Immature natural killer cell (primary cell): ENCODE measurements at places on chromosomes 5 and 9.

GRCh38 chr5:137348759-137349158 is 150.4 kb downstream of the SPOCK1 start:
- no peak for DNase-seq

GRCh38 chr9:96117398-96118080 is 184.4 kb downstream of the HSD17B3 start:
- DNase-seq: peak; percentile 22

GRCh38 chr5:76065258-76065657 is 17.9 kb upstream of the SV2C start:
- DNase-seq: no peak

- DNase-seq: no peak
These were observed 69.0 kb downstream of the DAB2IP start for GRCh38 chr9:121720311-121721057.

- DNase-seq: no peak
These were observed 9.6 kb downstream of the OR13C5 start for GRCh38 chr9:104589626-104590025.

DNA sequence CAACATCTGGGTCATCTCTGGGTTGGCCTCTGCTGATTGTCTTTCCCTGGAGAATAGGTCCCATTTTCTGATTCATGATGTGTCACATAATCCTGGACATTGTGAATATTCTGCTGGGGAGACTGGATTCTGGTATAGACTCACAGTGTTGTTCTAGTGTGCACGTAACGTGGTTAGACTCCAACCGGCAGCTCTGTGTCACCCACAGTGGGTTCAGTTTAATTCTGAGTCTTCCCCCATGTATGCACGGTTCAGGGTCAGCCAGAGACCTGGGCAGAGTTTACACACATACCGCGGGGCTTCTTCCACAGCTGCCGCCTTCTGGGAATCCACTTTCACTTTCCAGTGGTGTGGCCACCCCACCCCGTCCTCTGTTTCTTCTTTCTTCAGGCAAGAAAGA is 38.0 kb upstream of the LRRC14B start:
- DNase-seq: no peak

DNA sequence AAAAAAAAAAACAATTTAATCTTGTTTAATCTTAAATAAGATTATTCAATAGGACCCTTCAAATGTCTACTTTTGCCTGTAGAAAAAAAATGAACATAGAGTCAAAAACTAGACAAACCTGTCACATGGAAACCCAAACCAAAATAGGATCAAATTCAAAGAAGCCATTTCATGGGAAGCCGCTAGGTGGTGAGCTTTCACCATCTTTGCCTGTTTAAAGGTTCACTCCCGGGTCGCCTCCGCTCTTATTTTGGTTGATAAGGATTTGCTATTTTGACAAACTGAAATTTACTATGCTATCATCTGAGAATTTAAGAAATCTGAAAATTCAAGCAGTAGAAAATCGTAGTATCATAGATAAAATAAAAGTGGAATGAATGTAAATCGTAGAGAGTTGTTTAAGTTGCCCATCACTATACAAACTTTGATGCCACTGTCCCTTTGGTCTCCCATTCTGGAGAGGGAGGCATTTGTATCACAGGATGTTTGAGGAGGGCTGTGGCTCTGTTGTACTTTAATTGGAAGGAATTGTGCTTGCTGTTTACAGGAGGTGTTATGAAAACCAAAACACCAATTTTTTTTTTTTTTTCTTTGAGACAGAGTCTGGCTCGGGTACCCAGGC is 43.5 kb upstream of the DNAH5 start:
- DNase-seq: peak; percentile 5

DNA sequence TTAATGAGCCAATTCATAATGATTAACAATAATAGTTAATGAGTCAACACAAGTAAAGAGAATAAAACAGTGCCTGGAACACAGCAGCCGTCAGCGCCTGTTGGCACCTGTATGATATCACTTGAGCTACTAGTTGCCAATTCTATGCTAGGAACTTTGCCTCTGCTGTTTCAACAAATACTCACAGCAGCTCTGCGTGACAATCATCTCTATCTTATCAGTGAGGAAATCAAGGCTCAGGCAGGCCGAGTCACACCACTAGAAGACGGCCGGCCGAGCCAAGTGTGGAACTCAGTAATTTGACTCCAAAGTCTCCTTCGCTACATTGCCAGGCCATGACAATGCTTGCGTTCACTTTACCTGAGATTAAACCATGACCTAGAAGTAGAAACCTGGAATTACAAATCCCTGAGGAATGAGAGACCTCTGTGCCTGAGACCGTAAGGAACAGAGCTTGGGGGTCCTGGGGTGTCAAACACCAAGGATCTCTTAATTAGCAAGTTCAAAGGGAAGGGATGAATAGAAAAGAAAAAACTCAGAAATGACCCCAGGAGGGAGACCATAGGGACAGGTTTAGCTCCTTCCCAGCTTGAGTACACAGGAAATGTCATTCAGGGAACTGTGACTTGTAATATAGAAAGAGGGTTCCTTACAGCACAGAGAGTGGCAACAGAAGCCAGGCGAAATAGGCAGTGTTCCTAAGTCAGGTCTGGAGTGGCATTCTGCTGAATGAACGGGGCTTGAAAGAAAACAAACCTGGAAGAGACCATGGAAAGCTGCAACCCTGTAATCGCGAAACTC is 109.1 kb downstream of the SUSD1 start:
- DNase-seq: no peak

GRCh38 chr5:160303690-160304089 is 8.7 kb downstream of the CCNJL start:
- no peak for DNase-seq

DNA sequence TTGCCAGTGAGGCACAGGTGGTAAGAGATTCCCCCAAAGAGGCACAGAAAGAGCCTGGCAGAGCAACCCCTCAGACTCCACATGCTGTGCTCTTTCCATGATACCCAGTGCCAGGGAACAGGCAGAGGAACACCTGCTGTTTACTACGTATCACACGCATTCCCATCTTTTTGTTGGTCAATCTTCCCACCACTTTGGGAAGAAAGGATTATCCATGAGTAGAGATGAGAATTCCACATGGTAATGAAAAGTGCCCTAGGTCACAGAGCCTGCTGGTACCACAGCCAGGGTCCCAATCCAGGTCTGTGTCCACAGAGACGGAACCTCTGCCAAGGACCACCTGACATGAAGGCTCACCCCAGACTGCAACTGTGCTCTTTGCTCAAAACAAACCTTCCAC is 86.6 kb downstream of the LHFPL2 start:
- no peak for DNase-seq

DNA sequence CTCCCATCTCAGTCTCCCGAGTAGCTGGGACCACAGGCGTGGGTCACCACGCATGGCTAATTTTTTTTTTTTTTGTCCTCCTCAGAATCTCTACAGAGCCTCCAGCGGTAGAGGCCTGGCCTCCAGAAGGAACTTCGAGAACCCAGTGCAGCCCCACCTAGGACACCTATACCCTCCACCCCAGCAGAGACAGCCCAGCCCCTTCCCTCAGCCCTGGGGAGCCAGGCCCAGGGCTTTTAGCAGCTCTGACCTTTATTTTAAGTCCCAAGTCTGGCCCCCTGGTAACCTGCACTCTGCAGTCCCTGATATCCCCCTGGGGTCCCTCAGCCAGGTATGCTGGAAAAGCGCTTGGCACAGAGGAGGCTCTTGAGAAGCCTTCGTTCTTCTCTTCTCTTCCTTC is 5.2 kb downstream of the GLIPR2 start:
- no peak for DNase-seq

- DNase-seq: no peak
These were observed 22.4 kb downstream of the PSD2 start for GRCh38 chr5:139817970-139818369.

DNA sequence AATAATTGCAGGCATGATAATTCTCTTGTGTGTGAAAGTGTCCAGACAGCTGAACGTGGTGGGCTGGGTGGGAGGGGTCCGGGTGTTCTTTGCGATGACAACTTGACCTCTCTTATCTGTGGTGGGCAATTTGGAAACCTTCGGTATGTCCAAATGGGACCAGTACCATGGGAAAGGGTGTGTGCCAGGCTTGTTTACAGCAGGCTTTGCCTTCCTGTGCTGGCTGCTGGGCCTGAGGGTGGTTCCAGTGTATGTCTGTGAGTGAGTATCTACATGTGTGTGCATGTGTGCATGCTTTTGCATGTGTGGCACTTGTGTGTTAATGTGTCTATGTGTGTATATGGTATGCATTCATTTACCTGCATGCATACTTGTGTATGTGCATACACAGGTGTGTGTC is 166.4 kb downstream of the GADD45G start:
- DNase-seq: no peak

GRCh38 chr5:5755888-5756287 is 333.4 kb downstream of the ICE1 start:
- no peak for DNase-seq

DNA sequence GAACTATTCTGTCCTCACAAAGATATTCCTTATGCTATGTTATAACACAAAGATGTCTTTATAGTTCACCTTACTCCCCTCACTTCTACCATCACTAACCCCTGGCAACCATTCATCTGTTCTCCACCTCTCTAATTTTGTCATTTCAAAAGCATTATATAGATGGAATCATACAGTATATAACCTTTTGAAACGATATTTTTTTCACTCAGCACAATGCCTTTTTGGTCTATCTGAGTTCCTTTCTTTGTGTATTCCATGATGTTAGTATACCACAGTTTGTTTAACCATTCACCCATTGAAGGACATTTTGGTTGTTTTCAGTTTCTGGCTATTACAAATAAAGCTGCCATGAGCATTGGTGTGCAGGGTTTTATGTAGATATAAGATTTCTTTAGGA is 35.8 kb upstream of the STOM start:
- DNase-seq: no peak

- DNase-seq: peak; percentile 17
These were observed 451 bp downstream of the LPAR1 start for GRCh38 chr9:111037708-111038330.

GRCh38 chr5:142313682-142314081 is 11.1 kb downstream of the SPRY4 start:
- DNase-seq: no peak
